ENCODE measurements at places on chromosomes 1 and 21.

- H3K27me3 ChIP-seq = no peaks in the 10 kb centered on the region
- H3K27ac ChIP-seq = no peak overlapping the region
- no peaks in the 10 kb centered on the region for H3K36me3 ChIP-seq
- H3K4me3 ChIP-seq = no peak overlapping the region
Observed at GRCh38 chr1:19393046-19393445, 80.9 kb downstream of the SLC66A1 start.

GRCh38 chr1:234647245-234647644 is 37.3 kb upstream of the IRF2BP2 start:
- no peaks in the 10 kb centered on the region for H3K4me1 ChIP-seq
- DNase-seq = no peak
- H3K27ac ChIP-seq = no peak overlapping the region
- H3K4me3 ChIP-seq = no peak overlapping the region
- H3K27me3 ChIP-seq = no peaks in the 10 kb centered on the region
- H3K36me3 ChIP-seq = no peaks in the 10 kb centered on the region

- no peaks in the 10 kb centered on the region for H3K4me1 ChIP-seq
- DNase-seq = no peak
- no peaks in the 10 kb centered on the region for H3K36me3 ChIP-seq
- H3K4me3 ChIP-seq = no peak overlapping the region
Observed at GRCh38 chr21:38664841-38665240, 140.9 kb upstream of the ETS2 start.

DNA sequence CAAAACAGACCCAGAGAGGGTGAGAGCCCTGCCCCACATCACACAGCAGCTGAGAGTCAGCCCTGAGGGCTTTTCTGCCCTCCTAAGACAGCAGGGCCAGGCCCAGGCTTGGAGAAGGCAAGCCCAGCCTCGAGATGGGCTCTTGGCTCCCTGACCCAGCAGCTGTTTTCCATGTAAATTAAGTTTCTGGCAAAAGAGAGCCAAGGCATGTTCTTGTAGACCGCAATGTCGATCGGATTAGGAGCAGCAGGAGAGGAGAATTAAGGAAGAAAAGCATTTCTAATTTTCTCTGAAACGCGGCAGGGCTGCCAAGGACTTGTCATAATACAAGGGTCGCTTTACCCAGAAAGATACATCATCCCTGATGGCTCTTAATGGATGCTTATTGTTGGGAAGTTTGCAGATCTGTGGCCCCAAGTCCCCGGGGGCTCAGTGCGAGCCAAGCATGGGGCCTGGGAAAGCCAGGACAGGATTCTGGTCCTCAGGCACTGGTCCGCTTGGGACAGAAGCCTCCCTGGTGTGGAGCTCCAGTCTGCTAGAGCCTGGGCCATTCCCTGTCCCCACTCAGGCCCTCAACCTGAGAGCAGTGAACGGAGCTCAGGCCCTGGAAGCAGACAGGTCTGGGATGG is 62.8 kb downstream of the DMRTB1 start:
- H3K27ac ChIP-seq = no peak overlapping the region
- no peaks in the 10 kb centered on the region for H3K36me3 ChIP-seq
- no peaks in the 10 kb centered on the region for H3K4me1 ChIP-seq

DNA sequence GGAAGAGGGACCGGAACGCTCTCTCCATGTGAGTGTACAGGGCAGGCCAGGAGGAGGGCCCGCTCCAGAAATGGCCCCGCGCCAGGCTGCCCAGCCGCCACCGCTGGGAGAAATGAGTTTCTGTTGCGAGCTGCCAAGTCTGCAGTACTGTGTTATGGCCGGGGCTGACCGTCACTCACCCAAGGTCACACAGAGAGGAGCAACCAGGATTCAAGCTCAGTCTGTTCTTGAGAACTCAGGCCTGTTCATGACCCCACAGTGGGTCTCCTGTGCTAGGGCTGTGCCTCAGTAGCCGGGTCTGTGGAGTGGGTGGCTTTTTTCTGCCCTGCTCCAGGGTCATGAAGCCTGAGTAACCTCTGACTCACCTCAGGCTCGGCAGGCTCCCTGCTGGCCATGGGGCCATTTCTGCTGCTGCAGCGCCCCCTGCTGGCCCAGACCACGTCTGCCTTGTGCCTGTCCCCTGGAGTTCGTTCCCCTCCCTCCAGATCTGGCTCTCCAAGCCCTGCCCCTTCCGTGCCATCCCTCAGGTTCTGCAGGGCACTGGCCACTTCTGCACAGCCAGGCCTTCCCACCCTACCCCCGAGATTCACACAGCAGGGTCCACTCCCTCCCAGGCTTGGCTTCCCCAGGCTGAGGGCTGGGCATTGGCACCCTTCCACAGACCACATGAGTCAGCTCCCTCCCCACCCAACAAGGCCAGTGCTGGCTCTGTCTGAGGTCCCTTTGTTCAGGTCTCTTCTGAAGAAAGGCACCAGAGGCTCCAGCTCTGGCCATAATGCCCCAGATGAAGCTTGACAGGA is 51.8 kb downstream of the EDN2 start:
- no peaks in the 10 kb centered on the region for H3K36me3 ChIP-seq
- no peak overlapping the region for H3K4me3 ChIP-seq
- no peaks in the 10 kb centered on the region for H3K4me1 ChIP-seq
- DNase-seq = peak; percentile 93
- H3K27me3 ChIP-seq = no peaks in the 10 kb centered on the region

- no peak for DNase-seq
- no peak overlapping the region for H3K27ac ChIP-seq
- no peaks in the 10 kb centered on the region for H3K4me1 ChIP-seq
- H3K4me3 ChIP-seq = no peak overlapping the region
- no peaks in the 10 kb centered on the region for H3K27me3 ChIP-seq
- no peaks in the 10 kb centered on the region for H3K36me3 ChIP-seq
Observed at GRCh38 chr1:197249324-197249723, 18.7 kb upstream of the CRB1 start.

DNA sequence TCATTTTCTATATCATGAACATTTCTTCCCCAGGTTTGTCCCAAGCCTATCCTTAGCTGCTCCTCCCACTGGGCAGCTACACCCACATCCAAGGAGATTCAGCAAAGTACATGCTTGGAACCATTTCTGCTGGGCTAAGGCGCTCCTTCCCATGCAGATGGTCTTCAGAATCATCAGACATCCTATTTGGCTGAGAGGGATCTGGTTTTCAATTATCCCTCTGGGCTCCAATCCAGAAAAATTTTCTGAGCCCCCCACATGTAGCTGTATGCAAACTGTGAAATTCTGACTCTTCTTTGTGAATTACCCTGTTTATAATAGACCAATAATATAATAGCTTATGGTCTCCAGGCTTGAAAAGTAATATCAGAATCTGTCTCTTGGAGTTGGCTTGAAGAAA is 99.2 kb downstream of the LAMC2 start:
- H3K27me3 ChIP-seq = no peaks in the 10 kb centered on the region
- H3K4me1 ChIP-seq = no peaks in the 10 kb centered on the region
- DNase-seq = no peak

- H3K27me3 ChIP-seq = no peaks in the 10 kb centered on the region
- peaks cover 10% of the 10 kb centered on the region for H3K36me3 ChIP-seq
- no peaks in the 10 kb centered on the region for H3K4me1 ChIP-seq
- no peak overlapping the region for H3K4me3 ChIP-seq
Observed at GRCh38 chr1:232983375-232983774, 33.0 kb downstream of the NTPCR start.

DNA sequence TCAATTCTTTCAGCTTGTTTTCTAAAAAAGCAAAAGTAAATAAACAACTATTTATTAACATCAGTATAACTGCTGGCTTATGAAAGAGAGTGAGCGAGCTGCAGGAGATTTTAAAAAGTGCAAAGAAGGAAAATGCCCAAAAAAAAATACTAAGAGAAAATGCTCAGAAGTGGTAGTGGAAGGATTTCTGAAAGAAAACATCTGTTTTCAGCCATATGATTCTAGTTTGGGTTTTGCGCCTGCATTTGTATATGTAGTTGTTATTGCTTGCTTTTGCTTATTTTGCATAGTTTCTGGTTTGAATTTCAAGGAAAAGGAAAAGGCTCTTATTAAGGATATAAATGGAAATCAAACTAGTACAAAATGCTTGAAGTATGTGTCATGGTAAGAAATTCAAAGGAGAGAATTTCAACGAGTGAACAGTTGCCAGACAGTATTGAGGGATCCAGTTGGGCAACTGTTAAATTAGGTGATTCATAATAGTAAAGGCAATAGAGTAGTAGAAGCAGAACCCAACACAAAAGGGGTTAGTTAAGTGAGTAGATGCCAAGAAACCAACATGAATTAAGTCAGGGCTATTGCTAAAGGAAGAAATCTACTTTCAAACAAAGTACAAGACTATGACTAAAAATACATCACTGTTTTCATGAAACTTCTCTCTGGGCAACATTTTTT is 1.2 kb downstream of the GBP5 start:
- H3K4me3 ChIP-seq = no peak overlapping the region
- H3K4me1 ChIP-seq = no peaks in the 10 kb centered on the region
- DNase-seq = no peak
- no peak overlapping the region for H3K27ac ChIP-seq

All from H9 (cell line).